GM19239 (cell line): ENCODE measurements at places on chromosomes 3 and 15.

DNA sequence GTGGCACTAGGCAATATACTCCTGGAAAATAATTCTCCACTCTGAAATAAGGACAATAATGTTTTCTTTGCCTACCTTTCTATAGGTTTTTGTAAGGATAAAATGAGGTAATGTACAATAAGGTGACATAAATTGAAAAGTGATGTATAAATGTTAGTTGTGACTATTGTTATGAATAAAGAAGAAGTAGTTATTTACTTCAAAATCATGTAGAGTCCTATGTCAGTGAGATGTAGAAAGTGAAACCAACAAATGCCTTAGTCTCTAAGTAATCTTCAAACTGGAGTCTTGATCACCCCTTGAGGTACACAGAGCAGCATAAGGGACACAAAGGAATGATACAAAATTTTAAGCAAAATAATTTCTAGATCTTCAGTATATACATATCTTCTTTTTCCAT is 60.3 kb upstream of the TP63 start:
- DNase-seq: no peak

DNA sequence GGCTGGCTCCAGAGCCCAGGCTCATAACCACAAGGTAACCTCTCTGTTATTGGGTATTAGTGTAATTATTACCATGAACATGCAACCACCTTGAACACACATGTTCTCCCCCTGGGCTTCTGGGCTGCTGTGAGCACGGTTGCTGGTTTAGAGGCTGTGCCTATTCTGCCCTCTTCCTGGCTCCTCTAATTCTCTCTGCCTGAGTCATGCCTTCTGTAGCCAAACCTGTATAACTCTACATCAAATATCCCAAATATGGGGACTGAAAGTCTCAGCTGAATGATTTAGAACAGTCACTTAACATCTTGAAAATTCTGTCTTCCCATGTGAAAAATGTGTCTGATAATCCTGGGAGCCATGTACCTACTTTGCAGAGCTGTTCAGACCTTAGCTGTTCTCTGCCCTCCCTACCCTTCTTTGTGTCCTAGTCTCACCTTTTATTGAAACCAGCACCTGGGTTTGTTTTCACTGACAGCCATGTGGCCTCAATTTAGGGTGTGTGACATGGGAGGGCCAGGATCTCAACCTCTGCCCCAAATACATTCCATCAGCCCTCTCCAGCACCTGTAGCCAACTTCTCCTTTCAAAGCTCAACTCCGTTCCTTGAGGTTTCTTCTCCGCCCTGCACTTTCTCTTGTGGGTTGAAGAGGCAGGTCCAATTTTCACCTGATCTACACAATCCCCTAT is 60.7 kb downstream of the PDZRN3 start:
- DNase-seq: no peak

- DNase-seq: peak; percentile 27
These were observed 121.0 kb downstream of the TFDP2 start for GRCh38 chr3:142028243-142028777.

DNA sequence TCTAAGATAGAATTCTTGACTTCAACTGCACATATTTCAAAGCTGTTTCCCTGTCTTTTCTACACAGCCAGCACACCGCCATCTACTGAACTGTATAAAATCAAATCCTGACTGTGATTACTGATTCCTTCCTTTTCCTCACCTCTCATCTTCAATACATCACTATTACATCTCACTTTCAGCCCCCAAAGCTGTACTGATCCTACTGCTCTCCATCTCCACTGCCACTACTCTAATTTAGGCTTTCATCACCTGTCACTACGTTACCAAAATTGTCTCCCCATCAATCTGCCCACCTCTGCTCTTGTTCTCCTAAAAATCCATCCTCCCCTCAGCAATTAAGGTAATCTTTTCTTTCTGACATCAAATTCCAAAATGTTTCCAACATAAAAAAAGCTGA is 4.5 kb upstream of the CCDC39 start:
- DNase-seq: no peak

DNA sequence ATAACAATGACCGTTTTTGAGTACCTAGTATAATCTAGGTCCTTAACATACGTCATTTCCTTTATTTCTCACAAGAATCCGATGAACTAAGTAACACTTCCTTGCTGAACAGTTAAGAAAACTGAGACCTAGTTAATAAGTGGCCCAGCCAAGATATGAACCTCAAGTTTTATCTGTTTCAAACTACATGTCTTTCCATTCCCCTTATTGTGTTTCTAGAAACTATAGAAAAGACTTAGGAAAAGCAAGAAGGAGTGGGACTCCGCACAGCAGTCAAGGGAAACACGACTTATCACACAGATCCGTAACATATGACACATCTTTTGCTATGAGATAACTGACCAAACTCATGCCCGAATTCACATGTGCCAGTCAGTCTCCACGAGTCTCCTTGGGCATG is 221.2 kb upstream of the ADAMTS9 start:
- no peak for DNase-seq

GRCh38 chr15:69467636-69468035 is 15.0 kb downstream of the RPLP1 start:
- DNase-seq: no peak

GRCh38 chr15:71197620-71198019 is 82.3 kb downstream of the THSD4 start:
- DNase-seq: no peak

DNA sequence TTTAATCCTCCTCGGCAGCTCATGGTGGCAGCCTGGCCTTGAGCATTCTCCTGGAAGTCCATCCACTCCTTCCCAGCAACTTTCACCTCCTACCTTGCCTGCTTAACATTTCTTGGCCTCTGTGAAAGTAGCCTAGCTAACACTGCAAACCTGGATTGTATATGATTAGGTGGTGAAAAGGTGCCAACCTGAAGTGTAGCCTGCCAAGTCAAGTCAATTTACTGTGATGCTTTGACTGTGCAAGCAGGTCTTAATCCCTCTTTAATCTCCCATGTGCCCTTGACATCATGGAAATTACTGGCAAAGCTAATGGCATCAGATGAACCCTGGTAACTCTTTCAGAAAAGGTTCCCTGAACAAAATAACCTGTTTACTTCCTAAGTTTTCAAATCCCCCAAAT is 169.7 kb upstream of the NR2F2 start:
- DNase-seq: no peak

DNA sequence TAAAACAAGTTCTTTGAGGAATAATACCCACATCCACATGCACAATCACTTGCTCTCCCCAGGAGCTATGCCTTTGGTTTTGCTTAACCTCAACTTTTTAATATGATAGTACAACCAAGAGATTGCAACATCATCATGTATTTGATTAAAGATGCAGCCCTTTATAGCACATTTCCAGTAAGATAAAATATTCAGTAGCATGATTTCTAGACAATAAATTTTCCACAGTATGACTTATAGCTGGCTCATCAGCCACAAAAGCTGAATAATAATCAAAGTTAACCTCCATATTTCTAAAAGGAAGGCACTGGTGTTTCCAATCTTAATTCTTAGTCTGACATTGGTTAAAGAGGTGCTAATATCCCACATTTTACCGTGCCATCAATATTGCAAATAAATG is 622.5 kb downstream of the TBL1XR1 start:
- DNase-seq: no peak

- DNase-seq: no peak
These were observed 14.4 kb downstream of the RTP1 start for GRCh38 chr3:187211532-187212195.

- no peak for DNase-seq
These were observed 51.0 kb upstream of the USP3 start for GRCh38 chr15:63453186-63453905.

GRCh38 chr15:34122771-34123183 is 20.9 kb downstream of the PGBD4 start:
- no peak for DNase-seq

GRCh38 chr3:901953-902778 is 190.7 kb upstream of the CNTN6 start:
- DNase-seq: no peak

DNA sequence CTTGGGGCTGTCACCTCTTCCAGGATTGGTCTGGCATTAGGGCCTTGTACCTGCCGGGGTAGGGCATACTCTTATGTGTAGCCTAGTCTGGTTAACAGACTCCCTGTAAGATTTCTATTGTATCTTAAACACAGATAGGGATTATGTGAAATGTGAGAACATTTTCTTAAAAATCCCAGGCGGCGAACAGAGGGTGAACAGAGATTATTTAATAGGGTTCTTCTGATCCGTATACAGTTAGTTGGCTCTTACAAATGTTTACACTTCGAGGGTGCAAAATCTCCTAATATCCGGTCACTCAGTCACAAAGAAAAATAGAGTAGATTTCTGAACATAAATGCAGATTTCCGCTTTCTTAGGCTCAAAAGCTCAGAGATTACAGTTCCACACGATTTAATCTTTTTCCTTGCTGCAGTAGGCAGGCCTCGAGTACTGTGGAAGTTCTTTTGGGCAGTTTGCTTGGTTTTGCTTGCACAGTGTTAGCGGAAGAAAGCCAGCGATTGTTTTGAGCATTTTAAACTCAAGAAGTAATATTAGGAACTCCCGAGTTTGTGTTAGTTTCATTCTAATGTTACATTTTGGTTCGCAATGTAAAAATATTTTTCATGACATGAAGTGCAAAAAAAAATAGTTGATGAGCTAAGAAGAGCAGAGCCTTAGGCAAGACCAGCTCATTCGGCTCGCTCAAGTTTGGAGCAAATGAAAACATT is 993 bp downstream of the PLCL2 start:
- DNase-seq: no peak

GRCh38 chr3:144028798-144029411 is 57.3 kb downstream of the DIPK2A start:
- DNase-seq: peak; percentile 10

DNA sequence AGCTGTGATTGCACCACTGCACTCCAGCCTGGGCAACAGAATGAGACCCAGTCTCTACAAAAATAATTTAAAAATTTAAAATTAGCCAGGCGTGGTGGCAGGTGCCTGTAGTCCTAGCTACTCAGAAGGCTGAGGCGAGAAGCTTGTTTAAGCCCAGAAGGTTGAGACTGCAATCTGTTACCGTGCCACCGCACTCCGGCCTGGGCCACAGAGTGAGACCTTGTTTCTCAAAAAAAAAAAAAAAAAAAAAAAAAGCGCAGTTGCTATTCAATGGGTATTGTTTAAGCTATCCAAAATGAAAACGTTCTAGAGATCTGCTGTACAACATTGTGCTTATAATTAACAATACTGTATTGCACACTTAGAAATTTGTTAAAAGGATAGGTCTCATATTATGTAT is 24.0 kb downstream of the ZNF148 start:
- no peak for DNase-seq

- no peak for DNase-seq
These were observed 60.8 kb downstream of the MINDY4B start for GRCh38 chr3:150844484-150844883.

GRCh38 chr15:25469377-25469776 is 30.6 kb upstream of the UBE3A start:
- DNase-seq: no peak

- no peak for DNase-seq
These were observed 21.4 kb downstream of the CACNA2D2 start for GRCh38 chr3:50481992-50482391.

GRCh38 chr3:156687023-156687422 is 12.6 kb downstream of the TIPARP start:
- DNase-seq: no peak

GRCh38 chr15:57969355-57969754 is 96.2 kb downstream of the ALDH1A2 start:
- DNase-seq: no peak

DNA sequence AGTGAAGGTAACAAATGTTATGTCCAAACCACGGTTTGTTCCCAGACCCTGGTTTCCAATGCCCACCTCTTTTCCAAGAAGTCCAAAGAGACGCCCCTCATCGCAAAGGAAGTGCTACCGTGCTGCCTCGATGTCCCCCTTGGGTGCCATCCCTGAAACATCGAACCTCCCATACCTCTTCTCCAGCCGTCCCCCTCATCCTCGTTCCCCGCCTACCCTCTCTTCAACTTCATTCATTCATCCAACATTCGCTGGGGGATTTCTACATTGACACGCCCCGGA is 467 bp downstream of the TIPIN start:
- peak; percentile 7 for DNase-seq

- DNase-seq: no peak
These were observed 200.4 kb downstream of the ADAMTSL3 start for GRCh38 chr15:83854321-83854720.

DNA sequence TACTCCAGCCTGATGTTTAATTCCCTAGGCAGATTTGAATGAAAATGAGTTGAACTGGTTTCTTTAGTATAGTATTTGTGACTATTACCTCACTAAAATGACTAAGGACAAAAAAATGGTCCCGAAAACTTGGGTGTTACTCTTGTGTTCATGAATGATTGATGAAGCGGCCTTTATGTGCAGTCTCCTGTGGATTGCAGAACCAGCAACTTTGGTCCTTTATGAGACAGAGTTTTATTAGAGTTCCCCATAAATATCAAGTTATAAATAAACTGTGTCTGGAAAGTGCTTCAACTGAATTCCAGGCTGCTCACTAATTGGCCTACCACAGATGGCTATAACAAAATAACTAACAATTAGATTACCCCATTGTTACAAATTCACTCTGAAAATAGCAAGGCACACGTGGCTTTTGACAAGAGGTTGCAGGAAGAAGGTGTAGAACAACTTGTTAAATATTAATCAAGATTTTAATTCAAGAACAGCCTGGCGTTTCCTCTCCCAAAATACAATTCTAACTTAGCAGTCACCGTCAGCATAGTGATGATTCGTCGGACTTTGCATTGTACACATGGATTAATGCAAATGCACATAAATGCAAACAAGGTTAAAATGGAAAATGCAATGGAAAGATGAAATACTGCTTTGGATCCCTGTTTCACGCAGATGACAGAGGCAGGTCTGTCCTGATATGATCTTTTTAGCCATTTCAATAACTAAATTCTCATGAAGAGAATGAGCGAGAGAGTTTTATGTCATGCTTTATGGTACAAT is 567.3 kb upstream of the ZNF717 start:
- DNase-seq: no peak

DNA sequence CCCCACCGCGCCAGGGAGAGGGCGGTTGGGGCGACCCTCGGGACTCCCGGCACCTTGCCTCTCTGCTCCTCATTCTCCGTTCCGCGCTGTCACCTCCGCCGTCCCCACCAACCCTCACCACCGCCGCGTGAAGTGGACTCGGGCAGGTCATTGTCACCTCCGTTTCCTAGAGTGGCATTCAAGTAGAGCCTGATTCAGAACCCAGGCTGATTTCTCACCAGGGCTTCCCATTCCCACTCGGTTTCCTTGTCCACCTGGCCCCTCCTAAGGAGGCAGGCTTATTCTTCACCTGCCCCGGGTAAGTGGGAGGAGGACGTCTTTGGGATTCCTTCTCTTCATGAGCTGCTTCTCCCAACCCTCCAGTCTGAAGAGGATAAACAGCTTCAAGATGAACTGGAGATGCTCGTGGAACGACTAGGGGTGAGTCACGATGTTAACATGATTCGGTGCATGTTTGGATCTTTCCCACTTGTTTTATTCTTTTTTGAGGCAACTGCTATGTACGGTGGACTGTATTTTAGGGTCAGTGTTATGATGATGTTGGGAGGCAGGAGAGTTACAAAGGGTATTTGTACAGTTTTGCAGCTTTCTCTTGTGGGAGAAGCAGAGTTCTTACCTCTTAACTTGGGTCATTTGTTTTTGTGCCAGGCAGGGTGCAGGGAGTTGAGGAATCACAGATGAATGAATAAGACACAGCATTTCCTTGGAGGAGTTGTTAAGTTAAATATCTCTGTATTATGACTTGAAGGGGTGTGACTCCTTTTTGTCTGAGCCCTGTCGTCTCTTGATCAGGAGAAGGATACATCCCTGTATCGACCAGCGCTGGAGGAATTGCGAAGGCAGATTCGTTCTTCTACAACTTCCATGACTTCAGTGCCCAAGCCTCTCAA is 692 bp downstream of the PSMD2 start:
- DNase-seq: no peak
